IMR-90 (cell line): ENCODE measurements at places on chromosomes 6 and 20. TPM values are rescaled to one million over a fixed set of nuclear protein-coding genes. Genes with fewer than 3 reads are reported as not detected.

- DNase-seq: no peak
These were observed 27.6 kb downstream of the SLC22A23 start for GRCh38 chr6:3429211-3429610.

DNA sequence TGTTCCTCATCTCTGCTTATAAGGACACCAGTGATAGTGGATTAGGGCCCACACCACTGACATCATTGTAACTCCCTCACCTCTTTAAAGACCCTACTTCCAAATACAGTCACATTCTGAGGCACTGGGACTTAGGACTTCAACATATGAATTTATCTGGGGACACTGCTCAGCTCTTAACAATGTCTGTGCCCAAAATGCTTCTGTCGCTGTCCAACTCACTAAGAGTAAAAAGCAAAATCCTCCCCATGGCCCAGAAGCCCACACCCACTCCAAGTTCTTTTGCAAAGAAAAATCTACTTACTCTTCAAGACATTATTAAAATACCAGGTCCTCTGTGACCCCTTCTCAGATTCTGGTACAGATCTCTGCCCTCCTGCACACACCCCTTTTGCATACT lies 116.2 kb downstream of the TBC1D7 start:
- DNase-seq: no peak

- DNase-seq: peak; percentile 5
These were observed 405.7 kb upstream of the CITED2 start for GRCh38 chr6:139779988-139780774.

DNA sequence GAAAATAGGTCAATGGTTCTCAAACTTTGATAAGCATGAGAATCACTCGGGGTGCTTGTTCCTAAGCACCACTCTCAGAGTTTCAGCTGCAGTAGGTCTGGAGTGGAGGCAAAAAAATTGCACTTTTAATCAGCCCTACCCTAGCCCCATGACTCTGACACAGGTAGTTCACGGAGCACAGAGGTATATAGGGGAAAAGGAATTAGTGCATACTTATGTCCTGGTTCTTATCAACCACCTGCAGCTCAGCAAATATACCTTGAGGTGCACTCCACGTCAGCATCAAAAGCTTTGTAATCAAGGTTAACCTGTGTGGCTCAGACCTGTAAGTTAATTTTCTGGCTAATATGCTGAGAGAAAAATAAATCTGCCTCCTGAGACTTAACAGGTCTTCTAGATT lies 138.8 kb upstream of the HMGN3 start:
- no peak for DNase-seq

GRCh38 chr6:31293343-31293742 lies 21.5 kb upstream of the HLA-C start:
- peak; percentile 39 for DNase-seq

- no peak for DNase-seq
These were observed 113.9 kb downstream of the HFE start for GRCh38 chr6:26200918-26201721.

- no peak for DNase-seq
These were observed 151.2 kb downstream of the UNC5CL start for GRCh38 chr6:40887792-40888340.

DNA sequence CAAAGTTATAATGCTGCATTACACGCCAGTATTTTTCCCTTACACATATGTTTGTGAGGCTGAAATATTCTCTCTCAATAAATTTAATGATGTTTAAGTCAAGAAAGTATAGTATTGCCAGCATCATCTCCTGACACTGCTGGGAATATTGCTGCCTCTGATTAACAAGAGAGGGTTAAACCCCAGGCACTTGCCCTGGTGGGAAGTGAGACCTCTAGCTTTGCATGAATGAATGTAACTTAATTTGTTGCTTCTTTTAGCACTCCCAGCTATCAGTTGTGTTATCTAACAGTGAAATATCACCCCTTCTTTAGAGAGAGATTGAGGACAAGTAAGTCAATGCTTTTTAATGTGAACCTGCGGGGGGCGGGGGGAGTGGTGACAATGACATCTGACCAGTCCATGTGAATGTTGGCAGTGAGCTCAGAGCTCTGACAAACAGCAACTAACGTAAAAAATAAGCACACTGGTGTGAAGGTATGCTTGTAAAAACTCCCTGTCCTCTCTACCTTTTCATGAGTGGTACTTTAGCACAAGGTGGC lies 9.8 kb downstream of the FOXA2 start:
- DNase-seq: no peak

GRCh38 chr6:3406362-3406821 lies 50.5 kb downstream of the SLC22A23 start:
- no peak for DNase-seq

DNA sequence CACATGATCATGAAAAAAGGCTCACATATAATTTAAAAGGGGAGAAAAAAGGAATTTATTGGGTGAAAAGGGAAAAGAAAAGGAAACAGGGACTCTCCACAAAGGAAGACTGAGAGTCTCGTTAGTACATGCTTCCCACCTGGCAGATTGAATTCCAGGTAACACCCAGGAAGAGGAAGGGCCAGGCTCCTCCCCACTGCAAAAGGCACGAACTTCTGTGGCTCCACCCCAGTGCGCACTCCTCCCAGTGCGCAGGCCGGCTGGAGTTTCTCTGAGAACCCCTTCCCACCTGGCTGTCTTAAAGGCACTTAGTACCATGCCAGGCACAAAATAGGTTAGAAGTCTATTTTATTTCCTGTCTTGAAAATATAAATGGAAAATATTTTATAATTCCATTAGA lies 129.8 kb downstream of the COL12A1 start:
- no peak for DNase-seq

GRCh38 chr20:23331450-23332350 lies 18.9 kb upstream of the NXT1 start:
- no peak for DNase-seq

DNA sequence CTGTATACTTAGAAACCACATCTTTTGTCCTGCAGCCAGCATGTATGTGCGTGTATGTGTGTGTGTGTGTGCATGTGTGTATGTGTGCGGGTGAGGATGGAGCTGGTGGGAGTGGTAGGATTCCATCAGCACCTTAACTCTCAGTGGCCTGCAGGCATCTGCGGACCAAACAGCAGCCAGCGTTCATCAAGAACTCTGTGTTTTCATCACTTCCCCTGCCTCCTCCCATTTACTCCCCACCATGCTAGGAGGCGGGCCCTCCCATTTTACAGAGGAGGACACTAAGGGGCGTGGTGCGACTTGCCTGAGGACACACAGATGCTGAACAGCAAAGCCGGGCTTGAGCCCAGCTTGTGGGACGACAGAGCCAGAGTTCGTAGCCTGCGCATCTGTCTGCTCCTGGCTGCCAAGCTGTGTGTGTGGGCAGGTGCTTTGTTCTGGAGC lies 8.9 kb downstream of the VSTM2L start:
- peak; percentile 4 for DNase-seq

- peak; percentile 47 for DNase-seq
These were observed 201.0 kb upstream of the ZNF217 start for GRCh38 chr20:53794529-53795115.

DNA sequence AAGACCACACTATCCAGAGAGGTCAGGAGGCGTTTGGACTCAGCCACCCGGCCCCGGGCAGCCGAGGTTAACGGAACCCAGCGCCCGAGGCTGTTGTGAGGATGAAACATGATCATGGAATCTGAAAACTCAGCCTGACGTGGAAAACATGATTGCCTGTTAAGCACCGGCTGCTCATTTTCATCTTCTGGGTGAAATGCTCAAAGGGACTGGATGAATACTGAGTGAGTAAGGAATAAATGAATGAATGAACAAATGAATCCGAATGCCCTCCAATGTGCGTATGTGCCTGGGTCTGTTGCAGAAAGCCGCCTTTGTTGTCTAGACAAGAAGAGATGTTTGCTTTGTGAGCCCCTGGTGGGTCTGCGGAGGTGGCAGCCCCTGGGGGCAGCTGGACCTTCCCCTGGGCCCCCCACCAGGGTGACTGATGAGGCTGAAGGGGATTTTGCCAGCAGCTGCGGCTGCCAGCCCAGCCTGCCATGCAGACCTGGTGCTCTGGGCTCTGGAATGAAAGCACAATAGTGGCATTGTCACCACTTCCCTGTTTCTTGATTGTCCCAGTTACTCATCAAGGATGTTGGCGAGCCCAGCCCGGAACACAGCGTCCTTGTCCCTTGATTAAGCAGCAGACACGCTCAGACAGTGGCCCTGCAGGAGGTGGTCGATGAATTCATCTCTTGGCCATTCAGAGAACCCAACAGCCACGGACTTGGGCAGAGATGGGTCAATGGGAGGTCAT lies 211.1 kb downstream of the ANKRD60 start:
- DNase-seq: peak; percentile 1

GRCh38 chr20:20668639-20669038 lies 43.8 kb downstream of the RALGAPA2 start:
- DNase-seq: no peak

- peak; percentile 48 for DNase-seq
These were observed 3.9 kb downstream of the PTPRK start for GRCh38 chr6:128516514-128516898.

The LIME1 gene
- 0.28 and 0.36 TPM in 2 replicates for total RNA-seq

The SYTL3 gene
- total RNA-seq: 3.6 and 4.3 TPM in 2 replicates

The KCNK16 gene
- total RNA-seq: not detected in 2 replicates

The ADGRF4 gene
- total RNA-seq: under 0.01 TPM in 1 of 2 replicates, not detected in the other

The GRIK2 gene
- total RNA-seq: 15.2 and 15.8 TPM in 2 replicates

The ZNF334 gene
- 1.1 and 1.4 TPM in 2 replicates for total RNA-seq

The RIMS1 gene
- total RNA-seq: 3.3 and 3.8 TPM in 2 replicates
